ENCODE measurements at places on chromosomes 4 and X.
A peak's percentile ranks its signal among the peaks of the same experiment; 100 is the strongest.

- no peak for DNase-seq
These were observed 36.9 kb downstream of the DCHS2 start for GRCh38 chr4:154454710-154455109.

- peak; percentile 50 for DNase-seq
These were observed 29.2 kb upstream of the ASMTL start for GRCh38 chrX:1481636-1482529.

- DNase-seq = no peak
These were observed 17.5 kb downstream of the ANKRD50 start for GRCh38 chr4:124694946-124695598.

- no peak for DNase-seq
These were observed 182.5 kb upstream of the INTU start for GRCh38 chr4:127450276-127450675.

DNA sequence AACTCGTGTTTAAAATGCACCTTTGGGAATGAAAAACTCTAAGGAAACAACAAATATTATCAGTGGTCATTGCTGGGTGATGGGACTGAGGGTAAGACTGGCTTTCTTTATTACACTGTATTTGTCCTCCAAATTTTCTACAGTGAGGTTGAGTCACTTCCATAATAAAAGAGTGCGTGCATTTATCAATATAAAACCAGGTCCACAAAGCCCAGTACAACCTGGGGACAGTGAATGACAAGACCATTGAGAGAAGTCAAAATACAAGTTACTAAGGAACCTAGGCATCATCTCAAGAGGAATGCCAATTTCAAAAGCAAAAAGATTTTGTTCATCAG, 76.4 kb downstream of the MAGED4 start:
- DNase-seq = peak; percentile 60

GRCh38 chr4:167265231-167265630, 30.9 kb upstream of the SPOCK3 start:
- DNase-seq = no peak

DNA sequence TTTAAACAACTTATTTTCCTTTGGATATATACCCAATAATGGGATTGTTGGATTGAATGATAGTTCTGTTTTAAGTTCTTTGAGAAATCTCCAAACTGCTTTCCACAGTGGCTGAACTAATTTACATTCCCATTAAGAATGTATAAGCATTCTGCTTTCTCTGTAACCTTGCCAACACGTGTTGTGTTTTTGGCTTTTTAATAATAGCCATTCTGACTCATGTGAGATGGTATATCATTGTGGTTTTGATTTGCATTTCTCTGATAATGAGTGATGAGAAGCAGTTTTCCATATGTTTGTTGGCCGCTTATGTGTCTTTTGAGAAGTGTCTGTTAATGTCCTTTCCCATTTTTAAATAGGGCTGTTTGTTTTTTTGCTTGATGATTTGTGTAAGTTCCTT, 155.6 kb upstream of the PITX2 start:
- DNase-seq = no peak

- peak; percentile 62 for DNase-seq
These were observed 3.7 kb downstream of the TAF7L start for GRCh38 chrX:101287402-101287801.

GRCh38 chr4:107837776-107838618, 13.3 kb downstream of the SGMS2 start:
- no peak for DNase-seq

DNA sequence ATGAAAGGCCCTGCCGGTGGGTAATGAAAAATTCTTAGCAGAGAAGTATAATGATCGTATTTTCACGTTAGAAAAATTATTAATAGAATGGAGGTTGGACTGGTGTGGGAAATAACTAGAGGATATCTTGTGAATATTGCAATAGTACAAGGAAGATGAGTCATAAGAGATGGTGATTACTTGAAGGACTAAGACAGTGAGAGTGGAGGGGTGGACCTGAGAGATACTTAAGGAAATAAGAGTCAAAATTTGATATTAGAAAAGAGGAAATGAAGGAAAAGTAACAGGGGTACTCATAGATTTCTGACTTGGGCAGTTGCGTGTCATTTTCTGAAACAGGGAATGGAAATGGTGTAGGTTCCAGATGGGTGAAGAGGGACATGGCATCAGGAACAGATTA, 1.7 kb upstream of the USP53 start:
- no peak for DNase-seq

DNA sequence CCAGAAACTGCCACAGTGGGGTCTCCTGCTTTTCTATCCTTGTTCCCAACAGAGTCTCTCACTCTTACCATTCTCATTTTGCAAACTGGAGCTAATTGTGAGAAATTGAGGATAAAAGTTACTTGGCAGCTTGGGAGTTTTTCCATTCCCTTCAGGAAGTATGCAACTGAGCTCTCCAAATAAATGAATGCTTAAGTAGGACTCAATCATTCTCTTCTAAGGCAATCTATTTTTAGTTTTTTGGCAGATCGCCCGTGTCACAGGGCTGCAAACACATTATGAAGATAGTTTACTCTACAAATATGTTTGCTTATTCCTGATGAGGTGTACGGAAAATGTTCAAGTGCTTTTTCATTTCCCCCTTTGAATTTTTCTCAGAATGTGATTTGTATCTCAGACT, 5.3 kb downstream of the ASB11 start:
- DNase-seq = no peak

GRCh38 chr4:85769009-85769408, 294.1 kb downstream of the ARHGAP24 start:
- DNase-seq = no peak

GRCh38 chr4:80006935-80007744, 65.9 kb downstream of the ANTXR2 start:
- DNase-seq = no peak

GRCh38 chr4:127463883-127464282, 168.9 kb upstream of the INTU start:
- no peak for DNase-seq

Measured in HAP-1 (cell line).